Ureter (tissue), 1 donor: ENCODE measurements at places on chromosomes 6 and 20.

DNA sequence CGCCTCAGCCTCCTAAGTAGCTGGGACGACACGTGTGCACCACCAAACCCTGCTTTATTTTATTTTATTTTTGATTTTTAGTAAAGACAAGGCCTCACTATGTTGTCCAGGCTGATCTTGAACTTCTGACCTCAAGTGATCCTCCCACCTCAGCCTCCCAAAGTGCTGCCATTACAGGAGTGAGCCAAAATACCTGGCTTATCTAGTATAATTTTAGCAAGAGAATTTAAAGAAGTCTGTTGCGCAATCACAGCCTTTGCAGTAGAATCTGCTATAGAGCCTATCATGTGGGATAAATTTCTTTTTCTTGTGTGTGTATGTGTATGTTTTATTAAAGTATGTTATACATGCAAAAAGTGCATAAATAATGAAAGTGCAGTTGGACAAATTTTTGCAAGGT lies 92.1 kb upstream of the ANKEF1 start:
- DNase-seq: no peak

- DNase-seq: no peak
These were observed 16.0 kb downstream of the ANKS1A start for GRCh38 chr6:34904990-34905613.

DNA sequence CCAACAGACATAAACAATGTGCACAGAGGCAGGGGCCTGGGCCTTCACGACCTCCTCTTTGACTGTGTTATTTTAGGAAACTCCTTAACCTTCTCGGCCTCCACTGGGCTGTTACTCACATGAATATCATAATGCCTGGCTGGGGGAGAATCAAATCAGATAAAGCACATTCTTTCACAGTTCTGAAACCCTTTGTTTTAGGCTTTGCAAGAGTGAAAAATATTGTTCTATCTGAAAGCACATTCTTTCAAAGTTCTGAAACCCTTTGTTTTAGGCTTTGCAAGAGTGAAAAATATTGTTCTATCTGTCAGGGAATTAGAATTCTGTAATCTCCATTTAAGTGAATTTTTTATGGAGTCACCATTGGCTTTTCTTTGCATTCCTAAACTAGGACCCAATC lies 50.7 kb upstream of the SYNDIG1 start:
- DNase-seq: no peak

DNA sequence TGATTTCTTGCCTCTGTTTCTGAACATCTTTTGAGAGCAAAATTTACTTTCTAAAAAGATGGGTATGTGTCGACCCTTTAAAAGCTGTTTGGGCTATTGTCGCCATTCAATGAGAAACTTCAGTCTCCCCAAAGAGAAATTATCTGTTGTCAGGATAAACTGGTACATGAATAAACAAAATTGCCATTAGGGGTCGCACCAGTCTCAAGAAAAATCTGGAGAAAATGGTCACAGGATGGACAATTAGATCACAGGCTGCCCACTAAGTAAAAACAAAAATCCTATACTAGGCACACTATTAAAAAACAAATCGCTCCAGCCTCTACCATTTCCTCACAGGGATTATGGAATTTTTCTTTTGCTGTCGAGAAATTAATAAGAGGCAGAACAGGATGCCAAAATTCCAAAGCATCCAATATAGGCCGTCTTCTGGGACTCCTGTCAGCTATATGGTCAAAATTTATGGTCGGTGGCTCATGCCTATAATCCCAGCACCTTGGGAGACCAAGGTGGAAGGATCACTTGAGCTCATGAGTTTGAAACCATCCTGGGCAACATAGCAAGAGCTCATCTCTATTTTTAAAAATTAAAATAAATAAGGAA lies 5.5 kb upstream of the HLA-E start:
- DNase-seq: no peak
